ENCODE measurements at places on chromosomes 2 and 18.

DNA sequence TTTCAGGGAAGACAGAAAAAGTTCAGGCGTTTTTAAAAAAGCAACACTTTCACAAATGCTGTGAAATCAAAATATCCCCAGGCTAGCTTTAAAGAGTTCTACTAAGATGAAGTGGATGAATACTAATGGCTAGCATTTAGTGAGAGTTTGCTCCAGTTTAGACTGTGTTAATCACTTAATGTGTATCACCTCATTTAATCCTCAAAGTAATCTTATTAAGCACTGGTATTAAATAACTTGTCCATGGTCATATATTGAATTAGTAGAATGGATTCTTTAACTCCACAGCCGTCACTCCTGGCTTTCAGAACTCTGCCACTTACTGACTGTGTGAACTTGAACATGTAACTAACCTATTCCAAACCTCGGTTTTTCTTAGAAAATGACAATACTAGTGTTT lies 66.0 kb downstream of the CABYR start:
- DNase-seq, result no peak

GRCh38 chr2:69715964-69716363 lies 26.0 kb upstream of the ANXA4 start:
- DNase-seq, result no peak

DNA sequence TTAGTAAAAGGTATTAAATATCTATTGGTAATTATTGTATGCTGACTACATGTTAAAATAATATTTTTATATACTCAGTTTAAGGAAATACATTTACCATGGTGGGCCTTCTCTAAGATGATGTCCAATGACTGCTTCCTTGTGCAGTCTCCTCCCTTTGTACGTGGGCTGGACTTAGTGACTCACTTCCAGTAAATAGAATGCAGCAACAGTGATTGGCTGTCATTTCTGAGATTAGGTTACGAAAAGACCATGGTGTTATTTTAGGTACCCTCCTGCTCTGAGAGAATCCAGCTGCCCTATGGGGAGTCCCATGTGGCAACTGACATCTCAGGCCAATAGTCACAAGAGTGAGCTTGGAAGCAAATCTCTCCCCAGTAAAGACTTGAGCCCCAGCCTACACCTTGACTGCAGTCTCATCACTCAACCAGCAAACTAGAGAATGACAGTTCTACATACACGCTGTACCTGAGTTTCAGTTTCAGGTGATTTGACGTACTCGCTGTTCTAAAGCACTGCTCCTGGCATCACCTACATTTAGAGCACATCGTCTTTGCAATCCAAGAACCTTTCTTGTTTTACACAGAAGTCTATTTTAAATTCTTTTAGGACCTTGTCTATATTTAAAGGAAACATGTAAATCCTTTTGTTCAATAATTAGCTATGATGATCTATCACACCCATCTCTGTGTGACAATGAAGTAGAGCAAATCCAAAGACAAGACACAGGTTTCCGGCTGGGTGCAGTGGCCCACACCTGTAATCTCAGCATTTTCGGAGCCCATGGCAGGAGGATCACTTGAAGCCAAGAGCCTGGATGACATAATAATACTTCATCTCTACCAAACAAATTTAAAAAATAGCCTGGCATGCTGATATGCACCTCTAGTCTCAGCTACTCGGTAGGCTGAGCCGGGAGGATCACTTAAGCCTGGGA lies 87.2 kb downstream of the COBLL1 start:
- no peak for DNase-seq

GRCh38 chr2:194526121-194526520 lies 1130.9 kb upstream of the SLC39A10 start:
- DNase-seq, result no peak

DNA sequence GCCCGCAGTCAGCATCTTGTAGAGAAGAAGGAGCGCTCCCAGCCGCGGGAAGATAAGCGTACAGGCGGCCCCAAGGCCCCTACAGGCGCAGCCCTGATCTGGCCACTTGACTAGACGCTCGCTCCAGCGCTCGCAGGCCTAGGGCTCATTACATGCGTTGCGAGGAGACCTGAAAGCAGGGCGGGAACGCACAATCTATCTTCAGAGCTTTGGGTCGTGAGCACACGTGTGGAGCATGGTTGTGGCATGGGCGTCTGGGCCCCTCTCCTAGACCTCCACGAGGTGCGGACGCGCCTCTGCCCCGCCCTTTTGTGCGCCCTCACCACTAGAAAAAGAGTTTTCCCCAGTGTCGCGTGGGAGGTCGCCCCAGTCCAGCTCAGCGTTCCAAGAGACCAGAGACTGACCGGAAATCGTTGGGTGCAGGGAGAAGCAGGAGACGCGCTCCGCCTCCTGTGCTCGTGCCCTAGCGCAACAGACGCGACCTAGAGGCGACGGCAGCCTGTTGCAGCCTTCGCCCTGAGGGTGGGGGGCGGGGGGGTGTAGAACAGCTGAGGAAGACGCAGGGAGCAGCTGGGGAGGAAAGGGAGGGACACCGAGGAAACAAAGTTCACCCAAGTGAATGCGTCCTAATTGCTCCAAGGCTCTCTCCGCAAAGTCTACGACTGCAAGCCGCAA lies 12.6 kb downstream of the NR4A2 start:
- DNase-seq, result no peak

DNA sequence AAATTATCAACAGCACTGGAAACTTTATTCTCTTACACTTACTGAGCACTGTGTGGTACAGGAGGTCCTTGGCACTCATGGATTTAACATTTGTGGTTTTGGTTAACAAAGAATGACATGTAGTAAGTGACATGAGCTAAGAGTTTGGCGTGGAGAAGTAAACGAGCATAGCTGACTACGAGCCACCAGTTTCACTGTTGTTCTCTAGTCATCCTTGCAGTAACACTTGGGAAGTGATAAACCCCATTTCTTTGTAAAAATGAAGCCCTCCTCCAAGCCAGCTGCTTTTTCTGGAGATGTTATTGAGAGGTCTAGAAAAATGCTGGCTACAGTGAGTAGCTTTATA lies 32.7 kb downstream of the QPCT start:
- DNase-seq, result peak; percentile 23

- DNase-seq, result no peak
These were observed 488.8 kb downstream of the PARD3B start for GRCh38 chr2:205034034-205034433.

DNA sequence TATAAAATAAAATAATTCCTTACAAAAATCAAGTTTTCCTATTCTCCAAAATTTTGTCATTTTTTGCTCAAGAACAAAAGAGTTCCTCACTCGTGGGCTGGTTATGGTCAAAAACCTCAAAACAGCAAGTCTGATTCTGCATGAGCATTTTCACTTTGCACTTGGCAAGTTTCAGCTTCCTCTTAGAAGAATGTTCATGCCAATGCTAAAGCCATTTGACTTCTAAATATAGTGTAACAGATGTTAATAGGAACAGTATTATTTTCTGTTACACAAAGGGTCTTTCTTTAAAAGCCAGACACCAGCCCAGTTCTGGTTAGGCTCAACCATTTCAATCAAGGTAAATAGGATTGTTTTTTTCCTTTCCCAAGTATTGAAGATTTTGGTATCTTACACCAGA lies 261.3 kb upstream of the CCDC68 start:
- DNase-seq, result no peak

GRCh38 chr18:22579271-22579670 lies 161.6 kb upstream of the CTAGE1 start:
- DNase-seq, result no peak

DNA sequence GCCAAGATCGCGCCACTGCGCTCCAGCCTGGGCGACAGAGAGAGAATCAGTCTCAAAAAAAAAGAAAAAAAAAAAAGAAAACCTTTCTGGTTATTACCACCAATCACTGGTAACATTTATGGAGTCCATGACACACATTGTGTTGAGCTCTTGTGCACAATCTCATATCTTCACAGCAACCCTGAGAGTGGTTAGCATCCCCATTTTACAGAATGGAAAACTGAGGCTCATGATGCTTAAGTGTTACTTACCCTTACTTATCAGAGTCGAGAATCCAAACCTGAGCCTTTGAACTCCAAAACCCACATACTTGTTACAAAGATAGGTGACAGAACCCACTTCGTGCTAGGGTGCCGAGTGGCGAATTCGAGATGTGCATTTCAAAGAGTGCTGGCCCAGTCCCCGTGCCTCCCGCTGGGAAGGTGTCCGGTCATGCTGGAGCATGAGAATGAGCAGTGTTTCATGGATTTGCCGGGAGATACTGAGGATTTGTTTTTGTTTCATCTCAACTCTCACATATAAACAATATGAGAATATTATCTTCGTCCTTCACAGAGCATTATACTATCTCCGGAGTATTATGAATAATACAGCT lies 50.9 kb downstream of the CYP27C1 start:
- no peak for DNase-seq

DNA sequence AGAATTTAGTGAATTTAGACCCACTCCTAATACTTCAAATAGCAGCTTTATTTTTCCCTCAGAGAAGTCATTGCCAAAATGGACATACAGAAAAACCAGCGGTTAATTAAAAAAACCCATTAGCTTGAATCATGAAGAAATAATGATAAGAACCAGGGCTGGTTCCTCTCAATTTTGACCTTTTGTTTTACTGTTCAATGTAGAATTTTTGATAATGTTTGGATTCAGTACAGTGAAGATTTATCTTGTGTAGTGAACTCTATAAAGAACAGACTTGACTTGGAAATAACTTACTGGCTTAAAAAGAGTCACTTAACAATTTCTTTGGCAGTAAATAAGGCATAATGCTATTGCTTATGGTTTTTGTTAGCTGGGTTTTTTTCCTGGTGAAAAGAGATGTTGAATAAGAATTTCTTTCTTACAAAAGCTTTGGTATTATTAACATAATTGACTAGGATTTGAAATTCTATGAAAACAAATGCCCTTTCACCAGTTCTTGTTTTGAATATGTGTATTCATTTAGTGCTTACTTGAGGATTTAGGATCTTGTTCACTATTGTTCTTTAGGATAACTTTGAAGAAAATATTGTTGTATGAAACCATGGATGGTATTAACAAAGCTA lies 73.4 kb upstream of the ITPRID2 start:
- no peak for DNase-seq

DNA sequence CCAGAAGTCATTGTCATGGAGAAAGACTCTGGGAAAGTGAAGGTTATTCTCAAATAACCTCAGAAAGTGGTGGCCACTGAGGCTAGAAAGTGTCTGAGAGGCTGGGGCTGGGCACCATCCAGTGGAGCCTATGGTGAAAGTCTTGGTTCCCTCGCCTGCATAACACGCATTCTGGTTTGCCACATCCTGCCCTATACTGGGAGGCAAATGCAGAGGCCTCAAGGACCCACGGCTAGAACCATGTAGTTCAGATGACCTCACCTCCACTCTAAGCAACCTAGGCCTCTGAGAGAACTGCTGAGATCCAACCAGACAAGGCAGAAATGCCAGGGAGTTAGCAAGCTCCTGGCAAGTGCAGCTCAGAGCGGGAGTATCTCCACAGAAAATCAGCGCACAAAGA lies 5.1 kb downstream of the ITGB6 start:
- DNase-seq, result no peak

DNA sequence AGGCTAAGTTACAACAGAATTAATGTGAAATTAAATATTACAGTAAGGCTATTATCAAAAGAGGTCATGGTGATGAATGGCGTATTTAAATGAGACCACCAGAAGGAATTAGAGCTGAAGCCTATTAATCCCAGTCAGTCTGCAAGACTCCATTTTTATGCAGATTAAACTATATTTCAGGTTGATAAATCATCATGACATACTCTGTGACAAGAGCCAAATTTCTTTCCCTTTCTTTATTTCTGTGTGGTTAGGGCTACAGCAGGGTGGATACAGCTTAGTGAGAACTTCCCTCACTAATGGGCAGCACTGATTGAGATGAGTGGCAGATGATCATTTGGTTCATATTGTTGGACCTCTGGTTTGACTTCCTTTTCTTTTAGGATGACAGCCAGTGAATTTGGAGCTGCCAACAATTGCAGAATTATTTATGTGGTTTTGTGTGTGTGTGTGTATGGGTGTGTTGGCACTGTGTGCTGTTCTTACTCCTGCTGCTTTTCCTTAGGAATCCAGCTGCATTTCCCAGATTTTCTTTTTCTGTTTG lies 481.3 kb downstream of the PIK3C3 start:
- peak; percentile 28 for DNase-seq

DNA sequence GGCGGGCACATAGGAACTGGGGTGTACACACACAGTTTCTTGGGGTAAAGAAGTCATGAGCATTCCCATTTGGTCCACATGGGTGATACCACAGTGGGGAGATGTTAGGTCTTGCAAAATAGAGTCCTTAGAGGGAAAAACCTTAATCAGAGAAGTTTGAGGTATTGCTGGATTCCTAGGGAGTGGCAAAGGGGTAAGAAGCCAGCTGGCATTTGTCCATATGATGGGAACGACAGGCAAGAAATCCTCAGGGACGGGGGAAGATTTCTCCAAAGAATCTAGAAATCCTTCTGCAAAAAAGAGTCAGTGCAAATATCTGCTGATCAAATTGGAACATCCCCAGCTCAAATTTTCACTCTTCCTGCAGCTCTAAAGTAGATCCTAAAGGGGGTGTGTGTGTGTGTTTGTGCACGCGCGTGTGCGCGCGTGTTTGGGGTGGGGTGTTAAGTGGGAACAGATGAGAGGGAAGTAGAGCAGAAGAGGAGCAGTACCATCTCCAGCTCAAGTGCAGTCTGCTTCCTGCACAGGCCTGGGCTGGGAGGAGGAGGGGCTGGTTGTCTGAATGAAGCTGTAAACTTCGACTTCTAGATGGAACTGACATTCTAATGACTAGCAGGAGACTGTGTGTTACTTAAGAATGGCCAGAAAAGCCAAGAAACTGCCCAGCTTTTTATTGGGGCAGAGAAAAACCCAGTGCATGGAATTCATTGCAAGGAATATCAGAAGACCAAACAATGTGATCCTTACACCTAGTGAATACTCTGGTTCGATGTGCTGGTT lies 168.0 kb downstream of the SPP2 start:
- no peak for DNase-seq

GRCh38 chr18:11366410-11366809 lies 217.0 kb upstream of the PIEZO2 start:
- no peak for DNase-seq

- peak; percentile 66 for DNase-seq
These were observed 23.2 kb upstream of the SLC35F6 start for GRCh38 chr2:26740890-26741302.

DNA sequence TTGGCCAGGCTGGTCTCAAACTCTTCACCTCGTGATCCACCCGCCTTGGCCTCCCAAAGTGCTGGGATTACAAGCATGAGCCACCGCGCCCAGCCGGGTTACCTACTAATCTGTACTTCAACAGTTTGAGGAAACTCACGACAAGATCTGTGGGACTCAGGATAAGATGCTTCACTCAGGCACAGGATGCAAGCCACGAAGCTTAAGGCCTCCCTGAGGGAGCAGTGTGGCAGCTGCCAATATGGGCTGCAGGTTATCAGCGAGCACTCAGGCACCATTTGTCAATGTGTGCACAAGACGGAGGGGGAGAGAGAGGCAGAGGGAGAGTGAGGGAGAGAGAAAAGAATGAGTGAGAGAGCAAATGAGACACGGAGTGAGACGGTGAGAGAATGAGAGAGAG lies 173.6 kb upstream of the RAB6C start:
- DNase-seq, result no peak

- no peak for DNase-seq
These were observed 10.4 kb downstream of the RTTN start for GRCh38 chr18:70195014-70195614.
